ENCODE measurements at places on chromosomes 13 and 19.
A peak's percentile ranks its signal among the peaks of the same experiment; 100 is the strongest.

GRCh38 chr19:51439021-51439465 is 19.2 kb downstream of the SIGLEC8 start:
- no peak for DNase-seq

DNA sequence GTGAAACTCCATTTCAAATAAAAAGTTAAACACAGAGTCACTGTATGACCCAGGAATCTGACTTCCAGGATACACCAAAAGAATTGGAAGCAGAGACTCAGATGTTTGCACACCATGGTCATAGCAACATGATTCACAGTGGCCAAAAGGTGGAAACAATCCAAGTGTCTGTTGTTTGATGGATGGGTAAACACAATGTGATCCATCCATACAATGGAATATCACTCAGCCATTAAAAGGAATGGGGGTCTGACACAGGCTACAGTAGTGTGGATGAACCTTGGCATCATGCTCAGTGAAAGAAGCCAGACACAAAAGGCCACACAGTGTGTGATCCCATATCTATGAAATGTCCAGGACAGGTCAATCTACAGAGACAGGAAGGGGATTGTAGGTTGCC is 174.3 kb downstream of the PTPRS start:
- DNase-seq = peak; percentile 66

- no peak for DNase-seq
These were observed 343.5 kb downstream of the UQCRFS1 start for GRCh38 chr19:28869459-28869858.

- DNase-seq = no peak
These were observed 25.2 kb upstream of the XPO4 start for GRCh38 chr13:20927596-20928257.

DNA sequence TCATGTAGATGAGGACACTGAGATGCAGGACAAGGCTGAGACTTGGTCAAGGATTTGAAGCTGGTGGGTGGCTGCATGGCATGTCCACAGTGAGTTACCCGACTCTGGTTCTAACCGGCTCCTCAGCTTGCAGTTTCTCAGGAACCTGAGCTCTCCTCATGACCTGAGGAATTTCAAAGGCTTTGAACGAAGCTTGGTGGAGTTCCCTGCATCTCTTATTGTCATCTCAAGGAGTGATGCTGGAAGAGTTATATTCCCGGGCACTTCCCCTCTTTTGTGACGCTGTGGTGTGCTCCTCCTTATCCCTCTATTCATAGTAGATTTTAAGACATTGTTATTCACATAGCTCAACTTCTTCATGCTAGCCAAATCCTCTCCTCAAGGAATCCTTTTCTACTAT is 500.1 kb upstream of the HTR2A start:
- no peak for DNase-seq

DNA sequence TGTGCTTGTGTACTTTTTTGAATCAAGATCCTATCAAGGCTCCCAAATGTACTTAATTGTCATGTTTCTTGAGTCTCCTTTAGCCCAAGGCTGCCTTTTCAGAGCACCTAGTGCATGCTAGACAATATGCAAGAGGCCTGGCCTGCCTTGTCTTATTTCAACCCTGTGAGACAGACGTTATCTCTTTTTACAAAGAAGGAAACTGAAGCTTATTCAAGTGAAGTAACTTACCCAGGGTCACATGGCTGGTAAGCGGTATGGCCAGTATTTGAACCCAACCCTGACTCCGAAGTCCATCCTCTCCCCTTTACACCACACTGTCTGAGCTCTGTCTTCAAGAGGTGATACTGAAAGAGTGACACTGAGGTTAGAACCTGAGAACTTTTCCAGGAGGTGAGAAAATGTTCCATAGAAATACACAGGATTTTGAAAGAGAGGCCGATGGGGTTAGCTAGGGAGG is 505.1 kb downstream of the FOXO1 start:
- DNase-seq = no peak

DNA sequence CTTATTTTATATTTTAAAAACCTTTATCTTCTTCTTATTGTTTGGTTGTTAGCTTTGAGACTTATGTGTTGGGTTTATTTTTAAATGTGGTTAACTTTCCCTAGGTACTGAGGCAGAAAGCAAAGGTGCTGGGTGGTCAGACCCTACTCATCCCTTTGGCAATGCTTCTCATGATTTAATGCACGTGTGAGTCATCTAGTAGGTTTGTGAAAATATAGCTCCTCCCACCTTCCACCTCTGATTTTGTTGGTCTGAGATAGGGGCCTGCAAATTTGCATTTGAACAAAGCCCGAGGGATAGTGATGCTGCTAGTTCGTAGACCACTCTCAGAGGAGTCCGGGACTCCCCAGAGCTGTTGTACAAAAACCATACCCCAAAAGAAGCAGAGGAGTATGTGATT is 771.3 kb upstream of the ARGLU1 start:
- DNase-seq = no peak

- DNase-seq = peak; percentile 99
These were observed 42.8 kb downstream of the GAS6 start for GRCh38 chr13:113820813-113821651.

- DNase-seq = no peak
These were observed 30.1 kb upstream of the OBI1 start for GRCh38 chr13:78689011-78689410.

GRCh38 chr13:49371943-49372613 is 71.8 kb downstream of the CAB39L start:
- no peak for DNase-seq

GRCh38 chr13:41302743-41303142 is 8.3 kb upstream of the NAA16 start:
- DNase-seq = no peak

- DNase-seq = no peak
These were observed 1.8 kb upstream of the TM6SF2 start for GRCh38 chr19:19274716-19275565.

DNA sequence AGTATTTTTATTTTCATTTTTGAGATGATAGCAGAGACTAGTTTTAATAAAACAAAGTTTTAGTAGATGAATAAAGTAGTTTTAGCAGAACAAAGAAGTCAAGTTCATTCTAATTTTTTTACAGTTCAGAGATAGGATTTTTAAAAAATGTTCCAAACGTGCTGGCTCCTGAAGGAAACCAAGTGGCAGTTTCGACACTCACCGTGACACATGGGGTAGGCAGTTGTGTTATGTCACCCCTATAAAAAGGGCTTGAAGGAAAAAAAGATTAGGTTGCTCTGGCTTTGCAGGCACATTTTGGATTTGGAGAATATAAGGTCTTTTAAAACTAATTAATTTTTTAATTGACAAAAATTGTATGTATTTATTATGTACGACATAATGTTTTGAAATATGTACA is 305.2 kb downstream of the NDFIP2 start:
- DNase-seq = no peak

- no peak for DNase-seq
These were observed 7.7 kb upstream of the TBC1D4 start for GRCh38 chr13:75489502-75490263.

GRCh38 chr13:27658546-27658945 is 36.9 kb downstream of the POLR1D start:
- peak; percentile 67 for DNase-seq

- DNase-seq = no peak
These were observed 646.3 kb upstream of the SLITRK1 start for GRCh38 chr13:84528408-84529070.

DNA sequence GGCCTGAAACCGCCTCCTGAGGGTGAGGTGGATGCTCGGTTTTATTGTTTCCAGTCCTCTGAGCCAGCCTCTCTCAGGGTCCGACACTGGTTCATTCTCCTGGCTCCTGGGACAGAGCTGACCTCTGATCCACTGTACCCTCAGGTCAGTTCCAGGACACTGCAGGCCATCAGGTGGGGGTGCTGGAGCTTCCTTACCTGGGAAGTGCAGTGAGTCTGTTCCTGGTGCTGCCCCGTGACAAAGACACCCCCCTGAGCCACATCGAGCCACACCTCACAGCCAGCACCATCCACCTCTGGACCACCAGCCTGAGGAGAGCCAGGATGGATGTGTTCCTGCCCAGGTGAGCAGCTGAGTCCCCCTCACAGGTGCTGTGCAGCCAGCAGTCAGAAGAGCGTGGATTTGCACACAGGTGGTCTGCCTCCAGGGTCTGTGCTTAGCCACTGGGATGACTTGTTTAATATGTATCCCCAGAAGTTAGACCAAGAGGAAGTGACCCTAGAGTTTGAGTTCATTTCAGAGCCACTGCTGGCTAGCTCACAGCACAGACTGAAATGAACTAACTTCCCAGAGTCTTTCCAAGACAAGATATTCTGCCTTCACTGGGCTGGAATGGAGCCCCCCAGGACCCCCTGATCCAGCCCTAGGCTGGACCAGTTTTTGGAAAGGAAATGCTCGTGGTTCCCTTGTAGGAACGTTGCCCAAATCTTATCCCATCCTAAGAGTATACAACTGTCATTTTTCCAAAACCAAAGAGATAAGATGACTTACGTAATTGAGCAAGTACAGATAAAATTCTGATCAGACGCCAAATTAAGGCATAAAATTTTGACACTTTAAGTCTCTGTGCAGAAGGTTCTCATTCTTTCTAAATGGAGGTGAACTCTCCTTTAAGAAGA is 8.8 kb downstream of the SERPINE3 start:
- DNase-seq = no peak

- no peak for DNase-seq
These were observed 485 bp downstream of the CRYL1 start for GRCh38 chr13:20525144-20525600.

DNA sequence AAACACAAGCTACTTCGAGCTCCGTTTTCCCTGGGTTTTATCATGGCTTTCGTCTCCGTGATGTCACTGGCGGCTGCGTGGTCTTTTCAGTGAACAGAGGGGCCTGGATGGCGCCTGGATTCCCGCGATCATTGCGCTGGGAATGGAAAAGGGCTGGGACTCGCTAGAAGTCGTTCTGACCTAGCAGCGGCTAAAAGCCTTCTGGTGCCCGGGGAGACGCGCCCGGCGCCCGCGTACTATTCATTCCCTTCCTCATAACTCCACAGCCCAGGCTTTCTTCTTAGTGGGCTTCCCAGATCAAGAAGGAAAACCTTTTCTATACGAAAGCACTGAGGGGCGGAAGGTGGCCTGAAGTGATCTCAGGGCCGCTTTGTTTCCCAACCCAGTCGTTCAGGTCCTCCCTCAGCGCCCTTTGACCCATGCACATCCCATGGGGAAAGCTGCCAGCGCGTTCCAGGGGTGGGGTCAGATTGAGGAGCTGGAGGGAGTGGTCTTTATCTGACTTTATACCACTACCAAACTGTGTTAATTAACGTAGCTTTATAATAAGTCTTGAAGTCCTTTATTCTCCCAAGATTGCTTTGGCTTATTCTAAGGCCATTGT is 96.6 kb downstream of the ELF1 start:
- DNase-seq = no peak

- DNase-seq = no peak
These were observed 1690.7 kb downstream of the SLITRK5 start for GRCh38 chr13:89361909-89362308.

GRCh38 chr19:16892868-16893685 is 4.3 kb downstream of the F2RL3 start:
- no peak for DNase-seq

DNA sequence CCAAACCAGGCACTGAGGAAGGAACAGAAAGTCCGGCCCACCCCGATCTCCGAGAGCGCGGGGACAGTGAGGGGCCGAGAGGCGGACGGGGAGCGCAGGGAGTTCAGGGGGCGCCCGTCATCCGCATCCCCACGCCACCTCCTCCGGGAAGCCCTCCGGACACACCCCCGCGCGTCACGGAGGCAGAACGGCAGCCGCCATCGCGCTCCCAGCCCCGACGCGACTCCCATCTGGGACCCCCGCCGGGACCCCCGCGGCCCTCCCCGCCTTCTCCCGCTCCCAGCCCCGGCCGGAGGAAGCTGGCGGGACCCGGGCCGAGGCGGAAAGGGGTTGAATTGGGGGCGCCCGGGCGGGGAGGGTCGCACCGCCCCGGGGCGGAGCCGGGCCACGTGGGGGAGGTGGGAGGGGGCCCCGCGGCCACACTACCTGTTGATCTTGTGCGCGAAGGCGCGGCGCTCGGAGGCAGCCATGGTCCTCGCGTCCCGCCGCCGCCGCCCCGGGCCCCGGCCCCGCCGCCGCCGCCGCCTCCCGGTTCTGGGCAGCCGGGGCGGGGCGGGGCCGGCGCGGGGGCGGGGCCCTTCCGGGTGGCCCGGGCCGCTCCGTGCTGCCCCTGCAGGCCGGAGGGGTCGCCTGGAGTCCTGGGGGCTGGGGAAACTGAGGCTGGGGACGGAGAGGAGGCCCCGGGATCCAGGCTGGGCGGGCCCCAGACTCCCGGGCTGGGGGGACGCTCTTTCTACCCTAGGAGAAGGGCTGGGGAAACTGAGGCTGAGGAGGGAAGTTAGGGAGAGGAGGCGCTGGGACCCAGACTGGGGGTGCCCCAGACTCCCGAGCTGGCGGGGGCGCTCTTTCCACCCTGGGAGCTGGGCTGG is at the start of gene DOCK6:
DOCK6 (minus strand) TSS at position 554 of the 869 bp plus-strand sequence; CDS start at position 470, 84 bp downstream.
- peak; percentile 32 for DNase-seq

GRCh38 chr13:27304611-27305010 is 34.0 kb downstream of the RASL11A start:
- DNase-seq = no peak

DNA sequence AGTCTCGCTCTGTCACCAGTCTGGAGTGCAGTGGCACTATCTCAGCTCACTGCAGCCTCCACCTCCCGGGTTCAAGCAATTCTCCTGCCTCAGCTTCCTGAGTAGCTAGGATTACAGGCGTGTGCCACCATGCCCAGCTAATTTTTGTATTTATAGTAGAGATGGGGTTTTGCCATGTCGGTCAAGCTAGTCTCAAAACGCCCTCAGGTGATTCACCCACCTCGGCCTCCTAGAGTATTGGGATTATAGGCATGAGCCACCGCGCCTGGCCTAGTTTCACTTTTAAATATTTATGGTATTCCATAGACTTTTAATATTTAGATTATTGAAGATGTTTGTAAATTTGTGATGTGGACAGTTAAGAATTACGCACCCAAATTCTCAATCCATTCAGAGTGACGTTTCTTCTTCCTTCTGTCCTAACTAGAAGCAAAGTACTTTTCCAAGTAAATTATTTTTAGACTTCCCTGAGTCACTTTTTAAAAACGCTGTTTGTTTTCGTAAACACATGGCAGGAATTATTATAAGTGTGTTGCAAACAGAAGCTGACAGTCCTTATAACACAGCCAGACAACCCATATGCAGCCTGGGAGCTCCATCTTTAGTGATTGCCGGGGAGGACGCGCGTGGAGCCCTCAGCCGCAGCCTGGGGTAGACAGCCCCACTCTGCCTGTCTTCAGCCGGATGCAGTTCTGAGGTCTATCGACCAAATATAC is 131.7 kb downstream of the ATP11A start:
- DNase-seq = no peak

All from fibroblast of skin of back (primary cell).